ENCODE measurements at places on chromosomes 7 and 10.

DNA sequence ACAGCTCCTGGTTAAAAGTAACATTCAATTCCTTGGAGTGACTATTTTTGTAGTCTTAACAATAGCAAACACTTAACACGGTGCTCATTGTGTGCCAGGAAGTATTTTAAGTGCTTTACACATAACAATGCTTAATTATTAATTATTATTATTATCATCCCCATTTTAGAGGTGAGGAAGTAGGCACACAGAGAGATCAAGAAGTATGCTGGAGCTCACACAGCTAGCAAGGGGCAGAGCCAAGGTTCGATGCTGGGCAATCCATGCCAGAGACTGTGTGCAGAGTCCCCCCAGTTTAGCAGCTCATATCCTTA is 48.2 kb upstream of the SMNDC1 start:
- DNase-seq: no peak

DNA sequence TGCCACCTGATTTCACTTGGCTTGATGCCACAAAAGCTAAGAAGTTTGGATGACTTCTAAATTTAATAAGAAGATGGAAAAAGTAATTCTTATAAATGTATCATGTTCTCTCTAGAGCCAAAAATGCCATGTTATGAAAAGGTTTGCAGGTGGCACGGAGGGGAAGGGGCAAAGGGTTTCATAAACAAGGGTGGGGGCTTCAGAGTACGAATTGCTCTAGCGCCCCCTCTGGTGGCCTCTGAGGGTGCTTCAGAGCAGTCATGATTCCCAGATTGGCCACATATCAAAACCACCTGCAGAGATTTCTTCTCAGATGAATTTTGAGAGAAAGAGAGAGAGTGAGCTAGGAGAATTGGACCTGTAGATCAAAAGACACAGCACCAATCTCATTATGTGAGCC is 208.6 kb upstream of the YAE1 start:
- DNase-seq: no peak

- no peak for DNase-seq
Observed at GRCh38 chr7:91771921-91772815, 108.3 kb downstream of the MTERF1 start.

DNA sequence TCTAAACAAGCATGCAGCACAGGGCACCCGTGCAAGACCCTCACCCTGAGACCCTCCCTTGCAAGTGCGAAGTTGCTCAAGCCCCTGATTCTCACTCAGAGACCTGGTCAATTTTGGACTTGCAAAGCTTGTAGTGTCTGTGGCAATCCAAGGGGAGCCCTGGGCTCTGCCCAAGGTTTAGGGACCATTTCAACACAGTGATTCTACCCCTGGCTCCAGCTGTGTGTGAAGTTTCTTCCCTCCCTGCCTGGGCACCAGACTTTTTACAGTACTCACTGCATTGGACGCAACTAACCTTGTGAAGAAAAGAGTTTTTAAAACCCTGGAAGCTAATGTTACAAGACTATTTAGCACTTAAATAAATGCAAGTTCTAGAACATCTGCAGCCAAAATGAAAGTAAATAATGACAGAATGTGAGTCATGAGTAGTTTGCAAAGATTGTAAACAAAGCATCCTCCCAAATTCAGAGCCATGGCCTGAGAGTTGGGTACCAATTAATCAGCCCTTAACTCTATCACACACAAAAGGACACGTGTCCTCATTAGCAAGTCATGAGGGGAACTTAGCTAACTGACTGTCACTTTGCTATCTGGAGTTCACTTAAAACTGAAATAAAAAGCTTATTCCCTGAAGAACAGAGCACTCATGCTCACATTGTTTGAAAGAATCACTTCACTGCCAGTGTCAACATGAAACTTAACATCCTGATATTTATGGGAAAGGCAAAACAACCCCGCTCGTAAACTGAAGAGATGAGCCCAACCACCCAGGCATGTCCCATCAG is 48.1 kb downstream of the RGS10 start:
- DNase-seq: no peak

GRCh38 chr7:42071372-42072261 is 165.4 kb downstream of the GLI3 start:
- DNase-seq: no peak

All from activated T-cell treated with anti-CD3 and anti-CD28 coated beads, Interleukin-2, amount 50 U/mL, for 1 hour (primary cell).